ENCODE measurements at places on chromosomes 1 and 21.

GRCh38 chr1:29524285-29525065, 288.2 kb downstream of the PTPRU start:
- DNase-seq = no peak

- DNase-seq = no peak
These were observed 76.0 kb downstream of the CAMK2N1 start for GRCh38 chr1:20409971-20410370.

DNA sequence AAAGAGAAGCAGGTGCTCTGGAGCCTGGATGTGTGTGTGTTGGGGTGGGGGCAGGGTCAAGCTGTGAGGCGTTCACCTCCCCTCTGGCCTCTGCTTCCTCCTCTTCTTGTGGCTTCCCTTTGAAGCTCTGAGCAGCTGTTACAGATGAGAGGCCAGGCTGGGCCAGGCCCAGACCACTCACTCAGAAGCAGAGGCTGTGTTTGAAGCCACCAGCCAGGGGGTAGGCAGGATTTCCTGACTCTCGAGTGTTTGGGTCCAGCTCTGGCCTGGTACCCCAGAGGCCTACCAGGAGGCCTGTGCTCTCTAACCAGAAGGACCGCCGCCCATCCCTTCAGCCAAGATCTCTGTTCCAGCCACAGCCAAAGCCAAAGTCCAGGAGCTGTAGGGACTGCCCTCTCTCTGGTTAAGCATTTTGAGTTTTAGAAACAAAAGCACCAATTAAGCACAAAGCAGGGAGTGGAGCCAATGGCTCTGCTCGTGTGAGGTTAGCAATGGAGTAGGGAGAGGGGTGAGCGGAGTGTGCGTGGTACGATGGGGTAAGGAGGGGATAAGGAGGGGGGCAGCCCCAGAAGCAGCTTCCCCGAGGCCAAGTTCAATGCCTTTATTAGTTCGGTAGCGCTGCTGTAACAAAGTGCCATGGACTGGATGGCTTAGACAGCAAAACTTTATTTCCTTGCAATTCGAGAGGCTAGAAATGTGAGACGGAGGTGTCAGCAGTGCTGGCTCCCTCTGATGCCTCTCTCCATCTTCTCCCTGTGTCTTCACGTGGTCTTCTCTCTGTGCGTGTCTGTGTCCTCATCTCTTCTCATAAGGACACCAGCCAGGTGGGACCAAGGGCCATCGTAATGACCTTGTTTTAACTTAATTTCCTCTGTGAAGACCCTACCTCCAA, 20.5 kb downstream of the RCSD1 start:
- no peak for DNase-seq

DNA sequence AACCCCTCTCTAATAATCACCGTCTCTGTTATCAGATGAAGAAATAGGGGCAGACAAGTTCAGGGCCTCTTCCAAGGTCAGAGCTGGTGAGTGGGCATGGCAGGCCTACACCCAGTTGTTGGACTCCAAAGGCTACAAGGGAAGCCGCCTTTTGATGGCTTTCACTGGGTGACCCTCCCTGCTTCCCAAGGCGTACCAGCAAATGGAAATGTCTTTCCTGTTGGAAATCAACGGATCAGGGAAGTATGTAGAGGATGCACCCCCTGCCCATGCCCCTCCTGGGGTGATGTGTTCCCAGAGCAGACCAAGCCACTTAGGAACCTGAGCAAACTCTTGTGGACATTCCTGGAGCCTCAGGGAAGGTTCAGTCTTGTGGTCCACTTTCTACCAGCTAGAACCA, 47.4 kb downstream of the LGR6 start:
- no peak for DNase-seq

DNA sequence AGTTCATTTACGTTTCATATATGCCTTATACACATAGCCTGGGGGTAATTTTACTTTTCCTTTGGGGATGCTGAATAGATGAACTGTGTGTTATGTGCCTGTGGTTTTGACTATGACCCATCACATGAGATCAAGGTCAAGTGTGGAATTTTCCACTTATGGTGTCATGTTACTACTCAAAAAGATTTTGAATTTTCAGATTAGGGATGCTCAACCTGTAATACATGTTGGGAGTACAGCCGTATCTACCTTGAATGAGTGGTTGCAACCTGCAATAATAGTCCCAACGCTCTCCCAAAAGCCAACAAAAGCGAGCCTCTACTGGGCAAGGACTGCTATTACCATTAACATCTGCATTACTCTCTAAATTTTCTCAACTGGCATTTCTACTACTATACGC, 68.5 kb upstream of the SDC3 start:
- DNase-seq = no peak

GRCh38 chr21:39531840-39532239, 80.1 kb downstream of the SH3BGR start:
- DNase-seq = no peak

GRCh38 chr1:213720032-213720431, 267.7 kb upstream of the PROX1 start:
- no peak for DNase-seq

DNA sequence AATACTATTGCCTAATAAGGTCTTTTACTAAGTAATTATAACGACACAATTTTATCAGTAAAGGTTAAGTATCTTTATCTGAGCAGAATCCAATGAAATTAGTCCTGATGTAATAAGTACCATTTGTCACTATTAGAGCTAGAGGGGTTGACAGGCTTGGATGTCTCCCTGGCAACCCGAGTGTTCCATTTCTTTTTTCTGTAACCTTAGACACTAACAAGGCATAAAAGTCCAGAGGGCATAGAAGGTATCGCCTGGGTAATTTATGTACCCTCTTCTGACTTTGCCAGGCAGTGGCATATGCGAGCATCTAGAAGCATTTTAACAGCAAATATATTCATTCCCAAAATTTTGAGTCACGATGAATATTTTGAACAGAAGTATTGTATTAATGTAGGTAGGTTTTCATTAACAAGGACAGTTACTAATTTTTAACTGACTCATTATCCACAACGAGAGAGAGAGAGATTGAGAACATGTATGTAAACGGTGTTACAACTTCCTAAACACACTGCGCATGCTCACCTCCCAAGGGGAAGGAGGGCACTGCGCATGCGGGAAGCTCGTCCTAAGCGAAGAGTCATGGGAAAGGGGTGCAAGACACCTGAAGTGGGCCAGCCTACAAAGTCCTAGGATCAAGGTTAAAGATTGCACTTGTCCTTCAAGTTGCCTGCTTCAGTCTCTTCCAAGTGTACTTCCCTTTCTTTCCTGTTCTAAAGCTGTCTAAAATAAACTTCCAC, 423.9 kb downstream of the DSCAM start:
- no peak for DNase-seq

GRCh38 chr1:5720484-5720883, 271.7 kb downstream of the NPHP4 start:
- DNase-seq = no peak

DNA sequence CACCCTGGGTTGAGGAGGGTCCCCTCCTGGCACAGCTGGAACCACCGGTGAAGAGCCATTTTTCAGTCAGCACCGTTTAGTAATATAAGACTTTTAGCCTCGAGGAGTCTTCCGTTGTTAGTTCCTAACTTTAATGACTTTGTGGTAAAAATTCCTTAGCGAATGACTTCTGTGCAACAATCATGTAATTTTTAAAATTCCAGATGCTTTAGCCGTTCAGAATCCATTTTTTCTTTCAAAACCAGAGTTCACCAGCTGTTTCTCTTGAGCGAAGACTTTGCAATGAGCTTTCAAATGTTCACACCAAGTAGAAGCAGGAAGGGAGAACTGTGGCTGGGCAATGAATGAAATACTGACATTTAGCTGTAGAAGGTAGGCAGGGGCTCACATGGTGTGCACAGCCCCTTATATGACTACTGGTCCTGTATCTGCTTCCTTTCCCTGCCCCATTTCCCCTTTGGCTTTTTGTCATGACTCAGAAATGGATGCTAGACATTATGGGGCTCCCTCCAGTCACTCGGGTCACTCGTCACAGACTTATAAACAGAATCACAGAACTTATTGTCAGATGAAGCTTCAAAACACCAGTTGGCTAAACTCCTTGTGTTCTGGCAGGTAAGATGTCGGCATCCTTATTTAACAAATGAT, 4.1 kb downstream of the DISC1 start:
- no peak for DNase-seq

DNA sequence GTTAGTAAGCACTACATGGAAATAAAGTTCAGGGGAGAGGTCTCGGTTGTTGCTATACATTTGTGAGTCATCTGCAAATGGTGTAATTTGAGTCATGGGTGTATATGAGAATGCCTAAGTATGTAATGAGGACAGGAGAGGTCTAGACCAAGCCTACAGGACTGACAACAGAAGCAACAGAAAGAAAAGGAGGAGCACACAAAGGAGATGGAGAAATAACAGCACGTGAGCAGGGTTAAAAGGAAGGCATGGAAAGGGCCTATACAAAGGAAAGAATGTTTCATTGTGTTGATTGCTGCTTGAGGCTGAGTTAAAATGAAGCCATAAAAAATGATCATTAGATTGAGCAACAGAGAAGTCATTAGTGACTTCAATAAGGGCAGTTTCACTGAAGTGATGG, 28.0 kb upstream of the PRKAA2 start:
- DNase-seq = no peak

DNA sequence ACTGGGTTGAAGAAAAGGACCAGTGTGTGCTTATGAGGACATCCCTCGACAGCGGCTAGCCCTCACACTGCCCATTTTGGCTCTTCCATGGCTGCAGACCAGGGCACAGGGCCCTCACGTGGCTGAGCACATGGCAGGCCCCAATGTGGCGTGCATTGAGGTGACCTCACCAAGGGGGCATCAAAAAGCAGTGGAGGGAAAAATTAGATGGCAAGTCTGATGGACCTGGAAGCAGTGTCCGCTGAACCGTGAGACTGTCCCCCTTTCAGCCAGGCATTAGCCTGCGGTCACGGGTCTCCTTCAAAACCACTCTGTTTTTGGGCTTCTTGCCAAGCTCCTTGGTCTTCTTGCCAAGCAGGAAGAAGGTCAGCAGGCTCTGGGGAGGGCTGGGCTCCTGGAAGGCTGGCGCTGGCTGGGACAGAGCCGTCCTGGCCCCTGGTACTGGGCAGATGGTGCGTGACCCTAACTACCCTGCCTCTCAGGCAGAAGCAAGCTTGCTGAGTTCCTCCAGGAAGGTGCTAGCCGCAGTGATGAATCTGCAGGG, 30.8 kb downstream of the TRIM67 start:
- DNase-seq = no peak

DNA sequence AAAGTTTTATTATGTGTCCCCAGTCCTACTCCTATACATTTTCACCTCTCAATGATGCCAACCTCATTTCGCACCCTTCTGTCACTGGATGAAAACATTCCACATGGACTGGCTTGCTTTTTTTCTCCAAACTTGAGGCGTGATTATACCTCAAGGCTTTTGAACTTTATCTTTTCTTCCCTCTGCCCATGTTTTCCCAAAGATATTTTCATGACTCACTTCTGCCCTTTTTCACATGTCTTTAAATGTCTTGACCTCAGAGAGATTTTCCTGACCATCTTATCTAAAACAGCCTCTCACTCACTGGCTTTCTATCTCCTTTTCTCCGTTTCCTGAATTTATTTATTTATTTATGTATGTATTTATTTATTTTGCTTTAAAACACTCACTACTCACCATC, 659.0 kb downstream of the PTPRC start:
- no peak for DNase-seq

Data from GM12892 (cell line).